ENCODE measurements at places on chromosomes 5 and 9. TPM values are rescaled to one million over a fixed set of nuclear protein-coding genes. Genes with fewer than 3 reads are reported as not detected.

DNA sequence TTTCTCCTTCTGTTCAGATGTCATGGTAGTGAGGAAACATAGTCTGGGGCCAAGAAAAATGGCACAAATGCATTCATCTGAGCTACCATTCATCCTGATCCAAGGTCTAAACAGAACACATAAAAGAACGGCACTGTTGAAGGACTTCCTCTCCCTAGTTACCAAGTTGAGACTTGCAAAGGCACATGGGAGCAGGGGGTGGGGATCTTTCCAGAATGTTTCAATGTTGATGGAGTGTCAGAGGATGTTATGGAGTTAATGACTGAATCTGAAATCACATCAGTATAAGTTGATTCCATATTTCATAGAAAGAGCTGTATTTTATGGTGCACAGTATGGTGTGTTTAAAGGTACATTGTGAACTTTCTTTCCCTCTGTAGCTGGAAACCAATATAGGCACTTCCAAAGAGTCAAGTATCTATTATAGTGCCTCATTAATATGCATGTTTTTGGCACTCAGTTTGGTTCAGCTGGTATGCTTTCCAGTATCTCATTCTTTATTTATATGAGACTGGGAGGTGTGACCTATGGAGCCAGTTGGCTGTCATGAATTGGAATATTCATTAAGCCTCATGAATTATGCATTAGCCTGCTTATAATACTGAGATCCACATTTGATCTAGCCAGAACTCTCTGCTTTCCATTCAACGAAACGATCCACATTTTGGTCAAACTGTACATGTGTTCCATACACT, 603.0 kb downstream of the NR2F1-AS1 start:
- H3K36me3 ChIP-seq = peaks cover 3% of the 10 kb centered on the region
- H3K27ac ChIP-seq = no peak overlapping the region
- no peak for DNase-seq
- no peaks in the 10 kb centered on the region for H3K4me1 ChIP-seq

- peak overlapping the region; percentile 96 for H3K27ac ChIP-seq
- H3K36me3 ChIP-seq = peaks cover 9% of the 10 kb centered on the region
- H3K27me3 ChIP-seq = no peaks in the 10 kb centered on the region
- H3K4me3 ChIP-seq = peak overlapping the region; percentile 82
Observed at GRCh38 chr5:68289498-68289897, 73.9 kb downstream of the PIK3R1 start.

GRCh38 chr5:35370871-35371270, 140.6 kb upstream of the PRLR start:
- no peaks in the 10 kb centered on the region for H3K4me1 ChIP-seq
- no peaks in the 10 kb centered on the region for H3K36me3 ChIP-seq
- H3K4me3 ChIP-seq = no peak overlapping the region
- no peak for DNase-seq
- peaks cover 4% of the 10 kb centered on the region for H3K27me3 ChIP-seq

GRCh38 chr9:38118862-38119438, 49.9 kb upstream of the SHB start:
- H3K36me3 ChIP-seq = no peaks in the 10 kb centered on the region
- H3K27ac ChIP-seq = no peak overlapping the region
- H3K27me3 ChIP-seq = peaks cover 15% of the 10 kb centered on the region
- no peaks in the 10 kb centered on the region for H3K4me1 ChIP-seq

GRCh38 chr9:7811677-7812076, 12.1 kb upstream of the DMAC1 start:
- peaks cover 31% of the 10 kb centered on the region for H3K27me3 ChIP-seq
- H3K4me3 ChIP-seq = no peak overlapping the region
- H3K4me1 ChIP-seq = no peaks in the 10 kb centered on the region
- DNase-seq = no peak

- no peak overlapping the region for H3K4me3 ChIP-seq
- DNase-seq = no peak
- H3K27ac ChIP-seq = peak overlapping the region; percentile 41
- H3K36me3 ChIP-seq = peaks cover 26% of the 10 kb centered on the region
- H3K27me3 ChIP-seq = no peaks in the 10 kb centered on the region
Observed at GRCh38 chr5:138938526-138938925, 63.4 kb upstream of the LRRTM2 start.

DNA sequence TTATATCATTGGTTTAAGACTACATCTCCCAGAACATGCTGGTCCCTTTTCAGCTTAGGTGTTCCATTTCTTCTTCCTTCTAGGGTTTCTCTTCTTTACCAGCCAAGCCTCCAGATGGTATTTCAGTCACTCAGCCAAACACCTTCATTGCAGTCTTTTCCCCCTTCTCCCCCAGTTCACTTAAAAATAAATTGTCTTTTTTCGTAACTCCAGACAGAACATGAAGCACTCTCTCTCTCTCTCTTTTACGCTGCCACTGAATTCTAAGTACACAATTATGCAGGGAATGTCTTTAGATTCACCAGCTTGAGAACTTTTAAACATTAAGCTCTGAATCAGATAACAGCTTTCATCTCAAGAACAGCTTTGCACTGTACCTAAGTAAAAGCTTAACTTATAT, 419.7 kb upstream of the BRINP1 start:
- no peaks in the 10 kb centered on the region for H3K4me1 ChIP-seq

- no peaks in the 10 kb centered on the region for H3K27me3 ChIP-seq
- no peaks in the 10 kb centered on the region for H3K36me3 ChIP-seq
- peaks cover 26% of the 10 kb centered on the region for H3K4me1 ChIP-seq
- no peak for DNase-seq
- peak overlapping the region; percentile 91 for H3K27ac ChIP-seq
Observed at GRCh38 chr9:125160750-125161149, 17.4 kb upstream of the SCAI start.

GRCh38 chr9:7123743-7124142, 366.0 kb downstream of the KDM4C start:
- H3K27me3 ChIP-seq = no peaks in the 10 kb centered on the region
- DNase-seq = no peak
- no peaks in the 10 kb centered on the region for H3K4me1 ChIP-seq
- H3K27ac ChIP-seq = no peak overlapping the region
- peaks cover 10% of the 10 kb centered on the region for H3K36me3 ChIP-seq

- no peak overlapping the region for H3K4me3 ChIP-seq
- H3K36me3 ChIP-seq = no peaks in the 10 kb centered on the region
- no peak for DNase-seq
- no peak overlapping the region for H3K27ac ChIP-seq
- peaks cover 14% of the 10 kb centered on the region for H3K4me1 ChIP-seq
Observed at GRCh38 chr9:107932046-107932445, 442.5 kb upstream of the KLF4 start.

GRCh38 chr9:114273461-114273881, 49.4 kb upstream of the ORM1 start:
- H3K27me3 ChIP-seq = no peaks in the 10 kb centered on the region
- no peak overlapping the region for H3K27ac ChIP-seq
- peaks cover 14% of the 10 kb centered on the region for H3K36me3 ChIP-seq
- no peak overlapping the region for H3K4me3 ChIP-seq

GRCh38 chr9:125985142-125985997, 238.2 kb downstream of the PBX3 start:
- H3K4me1 ChIP-seq = no peaks in the 10 kb centered on the region
- peaks cover 14% of the 10 kb centered on the region for H3K27me3 ChIP-seq
- H3K36me3 ChIP-seq = peaks cover 2% of the 10 kb centered on the region
- DNase-seq = peak; percentile 26
- no peak overlapping the region for H3K4me3 ChIP-seq

- no peak overlapping the region for H3K27ac ChIP-seq
- DNase-seq = no peak
- H3K36me3 ChIP-seq = peaks cover 2% of the 10 kb centered on the region
- H3K4me1 ChIP-seq = peaks cover 9% of the 10 kb centered on the region
- H3K4me3 ChIP-seq = no peak overlapping the region
Observed at GRCh38 chr5:65010841-65011240, 242.1 kb downstream of the CWC27 start.

DNA sequence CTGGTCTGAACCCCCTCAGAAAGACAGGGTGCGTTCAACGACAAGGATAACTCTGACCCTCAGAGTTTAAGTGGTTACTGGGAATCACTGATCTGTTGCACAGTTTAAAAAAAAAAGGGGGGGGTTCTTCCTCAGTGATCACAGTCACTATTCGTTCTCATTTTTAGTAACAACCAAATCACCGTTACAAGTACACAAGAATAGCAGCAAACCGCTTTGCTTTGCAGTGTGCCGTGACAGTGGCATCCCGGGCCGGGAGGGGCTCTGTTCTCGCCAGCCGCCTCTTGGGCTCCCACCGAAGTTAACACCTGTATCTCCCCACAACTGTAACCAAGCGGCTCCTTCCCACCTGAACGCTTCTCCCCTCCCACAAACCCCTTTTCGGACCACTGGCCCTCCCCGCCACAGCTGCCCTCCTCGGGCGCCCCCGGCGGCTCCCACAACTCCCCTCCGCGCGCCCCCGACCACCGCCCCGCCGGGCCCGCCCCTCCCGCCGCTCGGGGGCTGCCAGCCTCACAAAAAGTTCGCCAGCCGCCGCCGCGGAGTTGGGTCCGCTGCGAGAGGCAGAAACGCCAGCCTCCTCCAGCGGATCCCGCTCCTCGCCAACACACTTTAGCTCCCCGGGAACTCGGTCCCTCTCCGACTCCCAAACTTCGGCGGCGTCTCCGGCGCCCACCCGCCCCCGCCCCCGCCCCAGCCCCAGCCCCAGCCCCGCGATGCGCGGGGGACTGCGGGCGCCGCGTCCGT, 1.2 kb downstream of the SSBP2 start:
- H3K4me1 ChIP-seq = peaks cover 45% of the 10 kb centered on the region
- peak overlapping the region; percentile 79 for H3K27ac ChIP-seq

- H3K4me3 ChIP-seq = no peak overlapping the region
- DNase-seq = no peak
- no peaks in the 10 kb centered on the region for H3K27me3 ChIP-seq
- no peak overlapping the region for H3K27ac ChIP-seq
- peaks cover 3% of the 10 kb centered on the region for H3K36me3 ChIP-seq
Observed at GRCh38 chr9:129160712-129161533, 17.1 kb downstream of the IER5L start.

DNA sequence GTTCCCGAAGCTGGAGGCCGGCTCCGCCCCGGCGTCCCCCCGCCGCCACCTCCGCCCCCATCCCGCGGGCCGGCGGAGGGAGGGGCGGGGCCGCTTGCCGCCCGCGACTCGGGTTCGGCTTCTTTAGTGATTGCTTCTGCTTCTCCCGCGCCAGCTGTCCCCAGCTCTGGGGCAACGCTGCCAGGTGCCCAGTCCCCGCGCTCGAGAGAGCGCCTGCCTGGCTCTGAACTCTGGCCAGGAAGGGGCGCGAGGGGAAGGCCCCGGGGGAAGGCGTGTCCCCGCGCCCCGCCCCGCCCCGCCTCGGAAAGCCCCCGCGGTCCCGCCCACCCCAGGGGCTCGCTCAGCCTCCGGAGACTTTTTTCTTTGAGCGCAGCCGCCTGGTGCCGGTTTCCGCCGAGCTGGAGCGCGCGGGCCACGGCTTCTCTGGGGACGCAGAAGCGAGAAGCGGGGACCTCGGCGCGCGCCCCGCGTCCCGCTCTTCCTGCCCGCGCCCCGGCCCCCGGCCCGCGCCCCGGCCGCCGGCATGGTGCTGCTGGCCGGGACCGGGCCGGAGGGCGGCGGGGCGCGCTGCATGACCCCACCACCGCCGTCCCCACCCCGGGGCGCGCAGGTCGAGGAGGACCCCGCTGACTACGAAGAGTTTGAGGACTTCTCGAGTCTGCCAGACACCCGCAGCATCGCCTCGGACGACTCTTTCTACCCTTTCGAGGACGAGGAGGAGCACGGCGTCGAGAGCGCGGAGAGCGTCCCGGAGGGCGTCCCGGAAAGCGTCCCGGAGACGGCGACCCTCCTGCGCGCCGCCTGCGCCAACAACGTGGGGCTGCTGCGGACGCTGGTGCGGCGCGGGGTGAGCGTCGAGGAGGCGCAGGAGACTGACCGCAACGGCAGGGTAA, at the start of gene ANKRD33B:
Gene ANKRD33B (plus strand): TSS at position 126 of the 893 bp plus-strand sequence. CDS start 398 bp downstream, at position 524.
- H3K27me3 ChIP-seq = no peaks in the 10 kb centered on the region
- H3K36me3 ChIP-seq = no peaks in the 10 kb centered on the region
- no peak for DNase-seq
- peak within 1 kb of the TSS; percentile 85 for H3K4me3 ChIP-seq
- peaks cover 29% of the 10 kb centered on the region for H3K4me1 ChIP-seq

GRCh38 chr5:135993335-135993879, 35.4 kb upstream of the TGFBI start:
- H3K36me3 ChIP-seq = no peaks in the 10 kb centered on the region
- peaks cover 49% of the 10 kb centered on the region for H3K4me1 ChIP-seq
- H3K27ac ChIP-seq = peak overlapping the region; percentile 85
- DNase-seq = no peak
- H3K27me3 ChIP-seq = no peaks in the 10 kb centered on the region

DNA sequence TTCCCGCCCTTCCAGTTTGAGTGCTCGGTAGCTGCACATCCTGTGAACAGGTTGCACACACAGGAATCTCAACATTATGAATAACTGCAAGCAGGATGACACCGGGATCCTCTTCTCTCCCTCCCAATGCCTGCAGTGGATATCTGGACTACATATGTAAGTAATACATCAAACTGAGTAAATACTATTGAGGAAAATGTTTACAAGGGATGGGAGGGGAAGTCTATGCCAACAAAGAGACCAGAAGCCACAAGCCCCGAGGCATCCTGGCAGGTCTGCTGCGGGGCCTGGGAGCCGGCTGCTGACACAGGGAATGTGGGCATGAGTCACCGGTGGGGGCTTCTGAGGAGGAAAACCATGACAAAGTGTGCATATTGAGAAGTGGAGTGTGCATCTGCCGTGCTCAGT, 8.6 kb upstream of the ANKRD33B start:
- no peaks in the 10 kb centered on the region for H3K36me3 ChIP-seq
- DNase-seq = peak; percentile 81
- no peak overlapping the region for H3K4me3 ChIP-seq
- H3K4me1 ChIP-seq = peaks cover 69% of the 10 kb centered on the region
- peak overlapping the region; percentile 81 for H3K27ac ChIP-seq
- H3K27me3 ChIP-seq = no peaks in the 10 kb centered on the region

- DNase-seq = no peak
- H3K36me3 ChIP-seq = peaks cover 5% of the 10 kb centered on the region
- peaks cover 61% of the 10 kb centered on the region for H3K4me1 ChIP-seq
- peak overlapping the region; percentile 62 for H3K27ac ChIP-seq
- H3K4me3 ChIP-seq = no peak overlapping the region
Observed at GRCh38 chr5:111942661-111943401, 185.8 kb upstream of the NREP start.

- no peak overlapping the region for H3K27ac ChIP-seq
- no peaks in the 10 kb centered on the region for H3K36me3 ChIP-seq
- H3K27me3 ChIP-seq = peaks cover 24% of the 10 kb centered on the region
- no peak overlapping the region for H3K4me3 ChIP-seq
- H3K4me1 ChIP-seq = no peaks in the 10 kb centered on the region
- no peak for DNase-seq
Observed at GRCh38 chr9:34783951-34784487, 74.1 kb upstream of the CCL21 start.

GRCh38 chr9:121885345-121885901, 207.7 kb downstream of the TTLL11 start:
- H3K27me3 ChIP-seq = peaks cover 4% of the 10 kb centered on the region
- DNase-seq = no peak
- H3K4me3 ChIP-seq = no peak overlapping the region
- H3K36me3 ChIP-seq = peaks cover 6% of the 10 kb centered on the region

- peaks cover 75% of the 10 kb centered on the region for H3K4me1 ChIP-seq
- no peak overlapping the region for H3K4me3 ChIP-seq
- H3K36me3 ChIP-seq = no peaks in the 10 kb centered on the region
- no peak for DNase-seq
Observed at GRCh38 chr9:112753725-112754124, 3.2 kb downstream of the SNX30 start.

- H3K4me3 ChIP-seq = no peak overlapping the region
- H3K4me1 ChIP-seq = no peaks in the 10 kb centered on the region
- no peak for DNase-seq
- H3K27me3 ChIP-seq = no peaks in the 10 kb centered on the region
- H3K36me3 ChIP-seq = no peaks in the 10 kb centered on the region
Observed at GRCh38 chr5:169778622-169779596, 141.8 kb downstream of the DOCK2 start.

NDOR1 gene
- total RNA-seq = 13.2 TPM

MARCHF11 gene
- total RNA-seq = not detected

CDX1 gene
- total RNA-seq = 0.57 TPM

FBLL1 gene
- total RNA-seq = 2.4 TPM

EGFL7 gene
- 7.0 TPM for total RNA-seq

All from chondrocyte (in vitro differentiated cells).